ENCODE measurements at places on chromosomes 4 and X.

GRCh38 chr4:108601532-108601931 lies 18.8 kb upstream of the RPL34 start:
- peak; percentile 14 for DNase-seq

GRCh38 chr4:180850318-180850940 lies 1392.8 kb upstream of the TENM3 start:
- DNase-seq, result no peak

DNA sequence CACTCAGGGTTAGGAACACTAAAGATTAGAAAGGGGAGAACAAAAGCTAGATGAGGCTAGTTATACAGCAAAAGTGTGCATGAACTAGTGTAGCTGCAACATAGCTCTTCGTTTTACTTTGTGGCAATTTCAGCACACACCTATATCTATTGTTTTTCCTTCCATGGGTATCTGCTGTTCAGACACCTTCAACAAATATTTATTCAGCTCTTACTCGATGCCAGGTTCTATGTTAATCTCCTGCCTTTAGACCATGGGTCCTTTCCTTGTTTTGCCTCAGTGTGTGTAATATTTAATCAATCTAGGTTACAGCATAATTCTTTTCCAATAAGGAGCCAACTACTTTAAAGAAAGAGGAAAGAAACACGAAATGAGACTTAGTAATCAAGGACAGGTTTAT lies 10.4 kb upstream of the FAM9A start:
- DNase-seq, result no peak

DNA sequence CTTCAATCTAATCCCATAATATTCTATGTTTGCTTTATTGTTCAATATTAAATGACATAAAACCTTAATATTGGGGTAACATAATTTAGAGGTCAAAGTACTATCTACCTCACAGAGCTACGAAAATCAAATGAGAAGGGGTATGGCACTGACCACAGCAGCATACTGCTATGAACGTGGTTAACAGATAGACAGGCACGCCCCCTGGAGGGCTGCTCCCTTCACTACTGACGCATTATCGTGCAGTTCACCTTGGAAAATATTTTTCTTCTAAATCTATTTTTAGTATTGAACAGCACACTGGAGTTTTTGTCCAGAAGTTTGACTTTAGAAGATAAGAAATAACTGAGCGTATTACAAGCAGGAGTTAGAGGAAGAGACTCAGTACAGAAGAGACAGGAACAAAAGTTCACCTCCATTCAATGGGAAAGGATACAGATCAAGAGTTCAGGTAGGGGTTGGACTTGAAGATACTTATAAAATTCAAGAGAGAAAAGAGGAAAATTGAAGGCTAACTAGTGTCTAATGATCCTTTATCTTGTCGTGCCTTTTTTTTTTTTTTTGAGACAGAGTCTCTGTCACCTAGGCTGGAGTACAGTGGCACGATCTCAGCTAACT lies 22.7 kb downstream of the MAP9 start:
- DNase-seq, result peak; percentile 20

DNA sequence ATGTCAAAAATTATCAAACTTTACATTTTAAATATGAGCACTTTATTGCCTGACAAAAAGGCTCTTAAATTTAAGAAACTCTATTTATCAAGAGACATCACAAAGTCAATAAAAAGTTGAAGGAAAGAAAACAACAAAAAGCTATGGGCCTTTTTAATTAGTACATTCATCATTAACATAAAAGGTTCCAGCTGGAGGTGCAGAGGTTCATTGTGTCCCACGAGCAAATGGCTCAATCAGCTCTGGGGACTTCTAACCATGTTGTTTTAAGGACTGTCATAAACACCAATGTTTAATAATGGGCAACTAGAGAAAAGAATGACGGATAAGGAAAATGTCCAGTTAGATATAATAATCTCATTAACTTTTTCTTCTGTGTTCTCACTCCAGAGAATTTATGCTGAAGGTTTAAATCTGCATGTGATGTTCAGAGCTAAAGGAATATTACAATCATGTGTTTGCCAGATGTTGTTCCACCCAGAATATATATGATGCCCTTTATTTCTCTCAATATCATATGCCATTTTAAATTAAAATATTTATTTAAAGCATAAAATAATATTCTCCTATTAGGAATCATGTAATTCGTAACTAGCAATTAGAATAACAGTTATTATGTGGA lies 840.3 kb upstream of the ADGRL3 start:
- no peak for DNase-seq

DNA sequence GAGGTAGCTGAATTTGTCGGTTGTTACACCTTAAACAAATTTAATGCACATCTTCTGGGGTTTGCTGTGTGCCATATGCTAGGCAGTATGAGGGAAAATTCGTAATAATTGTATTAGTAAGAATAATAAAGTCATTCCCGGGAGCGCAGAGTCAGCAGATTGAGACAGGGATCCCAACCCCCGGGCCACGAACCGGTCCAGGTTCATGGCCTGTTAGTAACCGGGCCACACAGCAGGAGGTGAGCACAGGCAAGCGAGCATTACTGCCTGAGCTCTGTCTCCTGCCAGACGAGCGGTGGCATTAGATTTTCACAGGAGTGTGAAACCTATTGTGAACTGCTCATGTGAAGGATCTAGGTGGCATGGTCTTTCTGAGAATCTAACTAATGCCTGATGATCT lies 114.9 kb downstream of the PCDH7 start:
- no peak for DNase-seq

- no peak for DNase-seq
These were observed 5.3 kb downstream of the PDE6B start for GRCh38 chr4:630656-631055.

- DNase-seq, result no peak
These were observed 1958.6 kb downstream of the C4orf33 start for GRCh38 chr4:131054489-131055019.

DNA sequence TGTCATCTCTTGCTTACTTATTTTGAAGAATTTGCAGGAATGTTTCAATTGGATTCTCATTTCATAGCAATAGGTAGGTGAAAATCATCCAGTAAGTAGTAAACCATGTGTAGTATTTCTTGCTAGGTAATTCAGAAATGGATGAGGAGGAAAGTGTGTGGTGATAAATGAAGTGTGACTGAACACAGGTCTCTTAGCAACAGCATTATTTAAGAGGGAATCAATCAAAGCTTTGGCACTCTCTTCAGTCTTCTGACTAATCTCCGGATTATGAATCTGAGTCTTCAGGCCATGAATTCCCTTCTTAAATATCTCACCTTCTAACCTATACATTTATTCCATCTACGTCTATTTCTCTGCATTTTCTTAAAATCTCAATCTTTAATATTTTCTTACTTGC lies 55.8 kb upstream of the ARHGAP24 start:
- no peak for DNase-seq

- DNase-seq, result no peak
These were observed 117.9 kb downstream of the SLC39A8 start for GRCh38 chr4:102227388-102227787.

DNA sequence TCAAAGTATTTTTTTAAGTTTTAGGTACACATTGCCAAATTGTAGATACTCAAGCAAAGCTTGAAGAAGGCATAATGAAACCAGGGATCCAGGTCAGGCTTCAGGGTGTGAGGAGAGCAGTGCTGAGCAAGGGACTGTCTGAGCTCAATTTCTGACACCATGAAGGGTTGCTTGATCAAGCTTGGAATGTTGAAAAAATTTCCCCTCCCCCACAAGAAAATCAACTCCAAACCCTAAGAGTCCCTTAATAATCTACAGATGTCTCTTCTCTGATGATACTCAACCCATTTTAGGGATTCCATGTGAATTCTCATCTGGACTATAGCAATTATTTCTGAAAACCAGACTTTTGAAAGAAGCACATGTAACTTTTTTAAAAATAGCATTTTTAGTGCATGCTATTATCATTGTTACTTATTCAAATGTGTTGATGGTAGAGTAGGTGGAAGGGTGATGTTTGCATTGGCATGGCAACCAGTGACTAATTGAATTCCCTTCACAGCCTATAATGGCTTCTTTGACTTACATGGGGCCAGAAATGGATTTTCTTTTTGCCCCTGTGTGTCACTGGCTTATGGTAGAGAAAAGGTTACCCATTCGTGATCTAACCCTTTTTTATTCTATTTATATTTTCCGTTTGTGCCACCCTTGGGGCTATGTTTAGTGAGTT lies 252.0 kb downstream of the FBXW7 start:
- no peak for DNase-seq

DNA sequence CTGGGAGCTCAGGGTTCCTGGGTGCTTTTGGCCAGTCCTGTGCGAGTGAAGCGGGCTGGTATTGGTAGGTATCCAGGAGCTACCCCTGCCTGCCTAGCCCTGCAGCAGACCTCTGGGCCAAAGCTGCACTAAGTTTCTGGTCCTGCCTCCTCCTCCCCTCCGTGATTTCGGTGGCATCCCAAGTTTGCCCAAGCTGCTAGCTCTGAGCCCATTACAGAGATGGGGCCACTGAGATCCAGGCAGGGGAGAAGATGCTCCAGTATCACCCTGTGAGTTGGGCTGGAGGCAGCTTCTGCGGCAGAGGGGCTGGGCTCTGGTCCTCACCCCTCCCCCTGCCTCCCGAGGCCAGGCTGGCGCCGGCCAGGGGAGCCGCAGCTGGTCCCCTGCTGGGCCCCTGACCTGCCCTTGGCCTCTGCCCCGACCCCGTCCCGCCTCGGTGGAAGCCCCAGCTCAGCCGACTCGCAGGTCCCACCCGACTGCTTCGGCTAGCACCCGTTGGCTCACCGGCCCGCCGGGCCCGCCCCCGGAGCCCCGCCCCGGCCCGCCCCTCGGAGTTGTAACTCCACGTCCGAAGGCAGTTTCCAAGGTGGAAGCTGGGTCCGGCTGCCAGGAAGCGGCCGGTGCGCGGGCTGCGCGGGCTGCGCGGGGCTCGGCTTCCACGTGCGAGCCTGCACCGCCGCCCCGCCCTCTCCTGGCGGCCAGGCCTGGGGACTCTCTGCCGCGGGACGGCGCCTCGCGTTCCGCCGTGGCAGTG lies at the start of gene DUSP9:
Gene DUSP9 (plus strand): TSS at position 584 of the 754 bp plus-strand sequence. CDS start 751 bp downstream, outside the sequence.
- no peak for DNase-seq

DNA sequence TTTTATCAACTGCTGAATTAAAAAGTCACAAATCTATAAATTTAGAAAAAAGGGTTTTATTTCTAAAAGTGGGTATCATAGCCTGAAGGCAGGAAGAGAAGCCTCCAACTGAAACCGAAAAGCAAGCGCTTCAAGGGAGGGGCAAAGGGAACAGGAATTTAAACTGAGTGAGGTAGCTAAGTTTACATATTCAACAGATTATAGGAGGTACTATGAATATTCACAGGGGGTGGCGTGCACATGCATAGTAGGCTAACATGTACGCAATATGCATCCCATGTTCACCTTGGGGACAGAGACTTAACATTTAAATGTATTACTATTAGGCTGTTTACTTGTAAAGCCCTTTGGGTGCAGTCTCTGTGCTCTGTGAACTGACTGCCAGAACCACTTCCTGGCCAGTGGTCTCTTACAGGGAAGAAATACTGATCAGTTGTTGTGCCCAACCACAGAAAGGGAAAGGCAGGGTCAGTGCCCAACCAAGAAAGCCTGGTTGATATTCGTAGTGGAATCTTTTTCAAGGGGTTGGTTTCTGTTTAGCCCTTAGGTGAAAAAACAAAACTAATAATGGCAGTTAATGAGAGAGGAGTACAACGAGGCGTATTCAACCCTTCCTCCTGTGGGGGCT lies 168.7 kb upstream of the GALNTL6 start:
- DNase-seq, result no peak

- DNase-seq, result peak; percentile 84
These were observed at the start of gene PPID for GRCh38 chr4:158722917-158723793. Gene PPID (minus strand): TSS chr4:158723396. CDS start chr4:158723288, 108 bp downstream.

- DNase-seq, result peak; percentile 52
These were observed 662 bp downstream of the SLAIN2 start for GRCh38 chr4:48341776-48342605.

DNA sequence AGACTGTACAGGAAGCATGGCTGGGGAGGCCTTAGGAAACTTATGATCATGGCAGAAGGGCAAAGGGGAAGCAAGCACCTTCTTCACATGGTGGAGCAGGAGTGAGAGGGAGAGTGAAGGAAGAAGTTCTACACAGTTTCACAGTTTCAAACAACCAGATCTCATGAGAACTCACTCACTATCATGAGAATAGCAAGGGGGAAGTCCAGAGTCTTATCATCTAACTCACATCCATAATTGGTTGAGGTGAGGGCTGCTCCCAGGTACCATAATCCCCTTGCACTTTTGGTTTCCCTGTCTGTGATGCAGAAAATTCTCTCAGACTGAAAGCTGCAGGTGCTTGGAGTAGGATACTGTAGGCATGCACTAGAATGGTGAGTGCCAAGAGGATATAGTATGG lies 233.8 kb upstream of the CPEB2 start:
- no peak for DNase-seq

DNA sequence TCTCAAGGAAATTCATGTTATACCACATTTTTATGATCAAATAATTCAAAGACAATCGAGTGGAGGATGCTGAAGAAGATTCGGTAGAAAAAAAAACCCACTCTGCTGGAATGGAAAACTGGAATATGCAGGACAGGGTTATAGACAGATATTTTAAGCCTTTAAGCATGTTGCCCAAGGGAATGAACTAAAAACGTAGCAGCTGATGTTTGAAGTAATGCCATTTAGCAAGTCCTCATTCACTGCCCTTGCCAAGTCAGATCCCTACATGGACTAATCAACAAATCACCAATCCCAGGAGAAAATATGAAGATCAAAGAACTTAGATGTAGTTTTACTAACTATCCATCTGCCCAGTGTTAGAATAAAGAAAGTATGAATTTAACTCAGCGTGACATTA lies 75.6 kb upstream of the ETNPPL start:
- DNase-seq, result no peak

GRCh38 chrX:132940727-132941327 lies 17.6 kb downstream of the HS6ST2 start:
- DNase-seq, result no peak

GRCh38 chrX:123835661-123836371 lies 24.0 kb upstream of the XIAP start:
- DNase-seq, result no peak

DNA sequence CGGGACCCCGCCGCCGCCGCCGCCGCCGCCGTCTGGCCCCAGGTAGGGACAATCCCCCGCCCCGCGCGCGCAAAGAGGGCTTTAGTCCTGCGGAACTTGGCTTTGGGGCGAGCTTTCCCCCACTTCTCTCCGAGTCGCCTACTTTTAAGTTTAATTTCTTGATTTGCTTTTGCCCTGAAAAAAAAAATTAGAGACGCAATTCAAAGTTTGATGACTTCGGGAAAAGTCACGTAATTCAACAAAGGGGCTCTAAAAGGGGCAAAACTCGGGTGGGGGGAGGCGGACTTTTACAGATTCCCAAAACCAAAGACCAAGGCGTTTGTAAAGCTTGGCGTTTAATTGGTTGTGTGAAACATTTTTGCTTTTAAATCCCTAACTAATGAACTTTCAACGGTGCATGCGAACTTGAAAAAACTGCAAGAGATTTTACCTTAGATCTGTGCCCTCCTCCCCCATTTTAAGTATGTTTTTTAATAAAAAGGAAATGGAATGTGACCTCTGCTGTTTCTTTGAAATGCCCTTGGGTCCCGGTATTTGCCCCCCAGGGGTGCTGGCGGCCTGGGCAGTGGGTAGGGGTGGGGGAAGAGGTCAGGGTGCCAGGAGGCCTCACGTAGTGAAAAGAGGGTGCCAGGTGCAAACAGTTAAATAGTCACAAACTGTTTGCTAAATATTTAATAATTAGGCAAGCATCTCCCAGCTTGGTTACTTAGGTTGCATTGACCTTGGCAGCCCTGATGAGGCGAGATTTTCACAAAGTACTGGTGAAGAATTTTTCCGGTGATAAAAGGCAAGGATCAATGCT lies 209.7 kb downstream of the NWD2 start:
- no peak for DNase-seq

GRCh38 chr4:100986360-100986868 lies 360.9 kb downstream of the PPP3CA start:
- DNase-seq, result no peak

All from CD4-positive, alpha-beta T cell treated with Interleukin-10 for 1 hour (primary cell).